ENCODE measurements at places on chromosomes 16 and 17.

DNA sequence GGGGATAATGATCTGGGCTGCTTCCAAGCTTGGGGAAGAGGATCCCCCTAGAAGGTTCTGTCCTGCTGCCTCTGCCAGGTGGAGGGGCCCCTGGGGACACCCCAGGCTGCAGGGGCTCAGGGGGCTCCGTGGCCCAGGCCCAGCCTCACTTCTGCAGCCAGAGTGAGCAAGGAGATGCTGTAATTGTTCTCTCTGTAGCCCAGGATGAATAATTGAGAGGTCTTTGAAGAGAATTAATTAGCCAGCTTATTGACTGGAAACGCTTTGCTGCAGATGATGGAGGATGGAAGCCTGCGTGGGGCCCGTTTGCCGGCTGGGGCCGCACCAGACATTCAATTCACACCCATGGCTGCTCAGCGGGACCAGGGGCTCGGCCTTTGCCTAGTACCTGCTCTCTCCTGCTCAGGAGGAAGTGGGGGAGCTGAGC lies 38.5 kb downstream of the TMEM235 start:
- DNase-seq: no peak

GRCh38 chr17:78993241-78993956 lies 13.7 kb upstream of the LGALS3BP start:
- DNase-seq: peak; percentile 74

DNA sequence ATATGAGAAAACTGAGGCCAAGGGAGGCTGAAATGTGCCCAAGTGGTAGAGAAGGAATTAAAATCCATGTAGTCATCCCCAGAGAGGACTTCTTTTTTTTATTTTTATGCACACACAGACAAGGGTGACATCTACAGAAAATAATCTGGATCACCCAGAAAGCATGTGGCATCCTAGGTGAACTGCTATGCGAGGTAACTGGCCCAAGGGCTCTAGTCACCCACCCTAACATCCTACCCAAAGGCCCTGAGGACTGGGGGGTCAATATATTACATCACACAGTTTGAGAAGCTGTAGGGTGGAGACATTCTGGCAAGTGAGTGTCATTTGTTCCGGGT lies 23.3 kb downstream of the TEX14 start:
- DNase-seq: no peak

- no peak for DNase-seq
These were observed 54.1 kb downstream of the VAC14 start for GRCh38 chr16:70746708-70747424.

GRCh38 chr16:78098595-78099270 lies 721 bp upstream of the WWOX start:
- no peak for DNase-seq

DNA sequence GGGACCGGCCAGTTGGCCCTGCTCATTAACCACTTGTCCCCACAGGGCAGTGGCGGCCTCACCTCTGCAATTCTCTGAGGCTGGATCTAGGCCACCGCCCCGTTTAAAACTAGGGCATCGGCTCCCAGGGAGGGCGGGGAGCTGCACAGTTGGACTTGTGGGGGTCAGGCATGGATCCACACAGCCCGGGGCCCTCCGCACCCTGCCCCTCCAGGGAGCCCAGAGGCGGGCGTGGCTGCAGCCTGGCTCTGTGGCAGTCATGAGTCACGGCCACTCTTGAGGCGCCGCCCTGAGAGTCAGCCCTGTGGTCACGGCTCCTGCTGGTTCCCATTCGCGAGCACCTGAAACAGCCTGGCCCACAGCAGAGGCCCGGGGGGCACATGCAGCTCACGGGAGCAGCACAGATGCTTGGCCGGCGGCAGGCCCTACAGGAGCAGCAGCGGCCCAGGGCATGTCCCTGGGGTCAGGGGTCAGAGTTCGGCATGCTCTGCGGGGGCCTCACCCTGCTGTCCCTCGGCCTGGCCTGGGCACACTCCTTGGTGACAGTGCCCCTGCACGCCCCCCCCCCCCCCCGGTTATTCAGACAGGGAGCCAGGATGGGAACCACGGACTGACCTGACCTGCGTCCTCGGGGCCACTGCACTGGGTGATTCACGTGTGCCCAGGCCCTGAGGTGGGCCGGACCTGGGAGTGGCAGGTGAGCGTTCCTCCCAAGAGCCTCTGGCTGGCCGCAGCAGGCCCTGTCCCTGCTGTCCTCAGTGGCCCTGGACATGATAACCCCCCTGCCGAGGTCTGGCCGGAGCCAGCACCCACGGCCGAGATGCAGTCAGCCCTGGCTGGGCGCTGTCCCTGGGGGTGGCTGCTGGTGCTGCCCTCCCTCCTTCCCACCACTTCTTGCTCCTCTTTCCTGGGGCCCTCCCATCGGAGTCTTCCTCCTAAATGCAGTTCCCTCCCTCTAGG lies 8.2 kb downstream of the CAPN15 start:
- DNase-seq: no peak

GRCh38 chr16:89357055-89357816 lies 133.1 kb downstream of the ANKRD11 start:
- no peak for DNase-seq

- no peak for DNase-seq
These were observed 1.8 kb downstream of the MARVELD3 start for GRCh38 chr16:71627731-71628181.

DNA sequence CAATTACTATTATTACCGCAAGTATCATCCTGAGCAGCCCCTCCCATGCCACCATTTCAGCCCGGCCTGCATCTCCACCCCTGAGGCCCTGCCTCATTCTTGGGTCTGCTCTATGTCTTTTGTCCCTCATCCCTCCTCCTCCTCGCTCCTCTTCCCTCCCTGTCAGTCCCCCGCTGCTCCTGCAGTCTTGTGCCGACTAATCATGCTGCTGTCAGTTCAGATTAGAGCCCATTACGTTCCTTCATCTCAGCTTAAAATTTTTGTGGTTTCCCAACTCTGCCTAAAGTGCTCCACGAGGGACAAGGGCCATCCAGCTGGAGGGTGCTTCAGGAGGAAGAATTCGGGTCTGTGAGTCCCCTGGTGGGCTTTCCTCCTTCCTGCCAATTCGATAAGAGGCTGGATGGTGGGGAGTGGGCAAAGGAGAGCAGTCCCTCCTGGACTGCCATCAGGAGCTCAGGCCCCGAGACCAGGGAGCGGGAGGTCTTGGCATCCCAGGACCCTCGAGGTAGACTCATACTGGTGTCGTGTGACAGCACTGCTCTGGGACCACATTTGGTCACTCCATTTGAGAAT lies 32.9 kb upstream of the GOSR2 start:
- no peak for DNase-seq

GRCh38 chr16:74107795-74108610 lies 188.6 kb upstream of the PSMD7 start:
- DNase-seq: peak; percentile 25

DNA sequence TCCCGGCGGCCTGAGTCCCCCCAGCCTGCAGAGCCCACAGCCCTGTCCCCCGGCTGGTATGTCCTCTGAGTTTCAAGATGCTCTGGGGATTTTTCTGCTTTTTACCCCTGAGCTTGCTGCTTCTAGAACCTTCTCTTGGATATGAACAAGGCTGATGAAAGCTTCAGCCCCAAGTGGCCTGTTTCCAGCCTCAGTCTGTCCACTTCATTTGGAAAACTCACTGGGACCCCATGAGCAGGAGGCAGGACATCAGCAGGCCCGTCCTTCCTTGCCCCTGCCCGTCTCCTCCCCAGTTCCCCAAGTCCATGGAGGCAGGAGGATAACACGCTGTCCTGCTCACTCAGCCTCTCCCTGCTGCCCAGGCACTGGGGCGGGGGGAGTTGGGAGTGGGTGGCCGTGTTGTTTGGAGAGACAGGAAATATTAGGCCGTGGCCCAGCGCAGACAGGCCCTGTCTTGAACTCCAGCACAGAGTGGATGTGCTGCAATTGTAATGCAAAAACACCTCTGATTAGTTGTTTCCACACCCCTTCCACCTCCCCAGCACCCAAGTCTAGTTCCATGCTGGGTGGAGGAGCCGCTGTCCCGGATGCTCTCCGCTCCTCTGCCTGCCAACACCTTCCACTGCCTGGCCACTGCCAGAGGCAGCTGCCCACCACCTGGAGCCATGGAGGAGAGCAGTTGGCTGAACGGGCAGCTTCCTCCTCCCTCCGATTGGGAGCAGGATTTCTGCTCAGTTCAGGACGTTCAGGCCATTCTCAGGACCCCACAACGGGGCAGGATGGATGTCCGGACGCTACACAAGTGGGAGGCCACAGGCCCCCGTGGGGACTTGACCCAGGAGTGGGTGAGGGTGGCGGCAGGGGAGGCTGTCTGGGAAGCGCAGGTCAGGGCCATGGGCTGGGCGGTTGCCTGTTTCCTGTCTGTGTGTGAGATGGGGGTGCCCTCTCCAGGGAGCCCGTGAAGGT lies 216.9 kb upstream of the GSE1 start:
- DNase-seq: no peak

- no peak for DNase-seq
These were observed 94.0 kb downstream of the CACNG1 start for GRCh38 chr17:67138392-67138791.

- no peak for DNase-seq
These were observed 409 bp upstream of the C17orf107 start for GRCh38 chr17:4898927-4899326.

DNA sequence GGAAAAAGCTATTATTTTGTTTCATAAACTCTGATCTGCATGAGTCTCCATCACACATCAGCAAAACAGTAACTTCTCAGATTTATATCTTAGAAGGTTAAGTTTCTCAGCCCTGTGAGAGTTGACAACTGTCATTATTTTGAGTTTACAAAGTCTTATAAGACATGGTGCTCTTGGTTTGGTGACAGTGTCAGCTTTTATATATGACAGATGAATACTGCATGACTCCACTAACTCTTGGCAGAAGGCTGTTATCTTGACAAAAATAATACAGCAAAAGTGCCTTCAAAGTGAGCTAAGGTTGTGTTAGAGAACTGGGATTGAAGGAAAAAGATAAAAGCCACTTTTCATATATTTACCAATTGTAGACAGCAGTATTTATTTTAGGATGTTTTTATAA lies 528.4 kb upstream of the SOX9 start:
- no peak for DNase-seq

- DNase-seq: no peak
These were observed 51.7 kb downstream of the NXN start for GRCh38 chr17:927611-928461.

DNA sequence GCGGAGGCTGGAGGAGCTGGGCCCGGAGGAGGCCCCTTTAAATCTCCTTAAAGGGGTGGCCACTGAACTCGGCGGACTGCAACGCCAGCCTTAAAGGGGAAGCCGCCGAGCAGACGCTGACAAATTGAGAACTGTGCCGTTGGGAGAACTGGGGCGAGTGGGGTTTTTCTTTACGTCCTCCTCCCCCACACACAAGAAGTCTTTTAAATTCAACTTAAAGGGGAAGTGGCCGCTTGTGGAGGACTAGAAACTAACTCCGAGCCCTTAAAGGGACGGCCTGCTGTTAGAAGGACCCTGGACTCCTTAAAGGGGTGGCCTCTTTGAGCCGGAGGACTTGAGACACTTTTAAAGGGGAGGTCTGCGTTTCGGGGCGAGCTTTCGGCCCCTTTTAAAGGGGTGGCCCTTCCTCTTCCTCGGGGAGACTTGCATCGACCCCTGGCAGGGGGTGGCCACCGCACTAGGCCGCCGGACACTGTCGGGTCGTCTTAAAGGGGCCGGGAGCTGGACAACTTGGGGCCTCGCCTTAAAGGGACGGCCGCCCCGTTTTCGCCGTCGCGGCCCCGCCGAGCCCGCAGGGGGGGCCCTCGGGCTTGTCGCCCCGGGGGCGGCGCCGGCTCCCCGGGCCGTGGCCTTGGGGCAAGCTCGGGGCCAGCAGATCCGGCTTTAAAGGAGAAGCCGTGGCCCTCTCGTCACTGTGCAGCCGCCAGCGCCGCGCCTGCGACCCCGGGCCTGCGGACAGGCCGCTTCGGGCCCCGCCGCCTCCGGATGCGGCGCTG lies 688 bp downstream of the FBRS start:
- DNase-seq: peak; percentile 86

DNA sequence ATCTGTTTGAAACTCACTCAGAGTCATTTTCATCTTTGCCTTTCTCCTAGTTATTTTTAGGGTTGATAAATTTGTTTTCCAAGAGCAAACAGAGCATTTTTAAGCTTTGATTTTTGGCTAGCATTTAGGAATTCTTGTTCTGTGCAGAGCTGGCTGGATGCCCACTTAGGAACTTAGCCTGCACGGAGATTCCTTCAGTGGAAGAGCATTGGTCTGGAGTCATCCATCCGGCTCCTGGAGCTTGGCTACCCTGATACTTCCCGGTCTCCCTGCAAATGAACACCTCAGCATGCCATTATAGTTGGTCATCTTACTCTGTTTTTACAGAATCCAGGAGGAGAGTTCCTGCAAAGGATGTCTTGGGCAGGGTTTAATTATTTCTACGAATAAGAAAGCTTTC lies 57.1 kb downstream of the SPECC1 start:
- DNase-seq: no peak

DNA sequence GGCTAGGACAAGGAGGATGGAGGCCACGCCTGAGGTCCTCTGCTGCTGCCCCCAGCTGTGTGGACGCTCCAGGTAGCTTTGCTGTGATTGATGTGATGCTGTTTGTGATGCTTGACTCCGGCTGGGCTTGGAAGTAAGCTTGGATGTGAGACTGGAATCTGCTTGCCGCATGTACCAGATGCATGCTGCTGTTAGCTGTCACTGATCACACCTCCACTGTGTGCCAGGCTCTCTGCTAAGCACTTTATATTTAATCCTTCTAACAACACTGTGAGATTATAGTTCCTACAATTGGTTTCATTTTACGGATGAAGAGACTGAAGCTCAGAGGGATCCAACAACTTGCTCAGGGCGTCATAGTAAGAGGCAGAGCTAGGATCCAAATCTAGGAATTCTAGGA lies 23.5 kb downstream of the SNX29 start:
- no peak for DNase-seq

DNA sequence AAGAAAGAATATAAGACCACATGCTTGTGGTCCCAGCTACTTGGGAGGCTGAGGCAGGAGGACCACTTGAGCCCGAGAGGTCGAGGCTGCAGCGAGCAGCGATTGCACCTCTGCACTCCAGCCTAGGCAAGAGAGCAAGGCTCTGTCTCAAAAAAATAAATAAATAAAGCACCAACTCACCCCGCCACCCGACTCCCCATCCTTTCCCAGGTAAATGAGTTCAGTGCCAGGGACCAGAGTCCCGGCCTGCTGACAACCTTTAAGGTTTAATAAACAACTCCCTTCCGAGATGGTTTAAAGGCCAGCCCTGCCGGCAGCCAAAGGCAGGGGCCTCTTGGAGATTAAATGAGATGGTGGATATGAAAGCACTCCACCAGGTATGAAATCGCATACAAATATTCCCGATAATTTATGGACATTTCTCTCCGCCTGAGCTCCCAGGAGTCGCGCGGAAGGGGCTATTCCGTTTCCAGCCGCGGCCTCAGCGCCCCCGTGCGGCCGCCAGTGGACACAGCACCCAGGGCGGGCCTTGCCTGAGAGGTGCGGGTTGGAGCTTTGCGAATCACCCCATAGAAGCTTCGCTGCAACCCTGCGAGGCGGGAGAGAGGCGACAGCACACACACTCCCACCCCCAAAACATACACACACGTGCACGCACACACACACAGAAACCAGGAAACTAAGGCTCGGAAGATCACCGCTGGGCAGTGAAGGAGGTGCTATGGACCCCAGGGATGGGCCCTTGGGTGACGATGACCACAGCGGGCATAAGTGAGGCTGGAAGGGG lies 4.0 kb upstream of the RPL38 start:
- DNase-seq: peak; percentile 82

Measured in GM10248 (cell line).